ENCODE measurements at places on chromosomes 16 and 17.

- no peak for DNase-seq
Observed at GRCh38 chr16:82088483-82088882, 53.4 kb downstream of the HSD17B2 start.

DNA sequence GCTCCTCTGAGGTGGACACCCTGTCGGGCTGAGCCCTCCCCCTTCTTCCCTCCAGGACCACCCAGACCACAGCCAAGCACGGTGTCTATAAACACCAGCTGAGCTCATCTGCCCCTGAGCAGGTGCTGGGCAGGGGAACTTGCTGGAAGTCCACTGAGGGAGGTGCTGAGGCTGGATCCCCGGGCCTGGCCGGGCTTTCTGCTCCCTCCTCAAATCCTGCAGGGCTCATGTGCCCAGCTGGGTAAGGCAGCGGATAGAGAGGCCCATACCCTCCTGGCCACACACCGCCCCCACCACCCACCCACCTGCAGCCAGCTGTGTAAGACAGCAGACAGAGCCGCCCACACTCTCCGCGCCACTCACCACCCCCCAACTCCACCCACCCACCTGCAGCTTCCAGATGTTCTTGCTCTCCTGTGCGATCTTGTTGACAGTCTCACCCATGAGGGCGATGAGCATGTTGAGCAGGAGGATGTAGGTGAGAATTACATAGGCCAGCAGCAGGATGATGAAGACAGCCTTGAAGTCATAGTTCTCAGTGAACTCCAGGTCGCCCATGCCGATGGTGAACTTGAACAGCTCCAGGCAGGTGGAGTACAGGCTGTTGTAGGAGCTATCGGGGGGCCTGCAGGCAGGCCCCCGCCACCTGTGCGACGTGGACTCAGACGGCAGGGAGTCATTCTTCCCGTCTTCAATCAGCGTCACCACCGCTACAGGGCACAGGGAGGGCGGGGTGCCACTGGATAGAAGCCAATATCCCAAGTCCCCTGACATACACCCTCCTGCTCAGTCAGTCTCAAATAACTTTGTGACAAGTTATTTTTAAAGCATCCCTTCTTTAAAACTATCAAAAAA is 15.9 kb upstream of the TRPV3 start:
- peak; percentile 26 for DNase-seq

DNA sequence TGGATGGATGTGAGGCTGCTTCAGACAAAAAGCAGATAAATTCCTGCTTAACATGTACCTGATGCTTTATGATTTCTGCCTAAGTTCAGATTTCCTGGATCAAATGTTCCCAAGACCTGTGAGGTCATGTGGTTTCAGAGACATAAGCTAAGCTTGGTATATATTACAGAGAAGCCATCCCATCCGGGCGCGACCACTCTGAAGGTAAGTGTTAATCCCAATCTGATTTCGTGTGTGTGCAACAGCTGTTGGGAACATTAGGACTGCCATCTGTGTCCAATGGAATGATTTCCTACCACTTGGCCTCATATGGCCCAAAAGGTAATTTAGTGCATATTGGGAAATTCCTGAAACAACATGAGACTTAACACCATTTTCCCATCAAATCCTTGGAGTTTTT is 199.1 kb downstream of the HS3ST3B1 start:
- DNase-seq, result no peak

DNA sequence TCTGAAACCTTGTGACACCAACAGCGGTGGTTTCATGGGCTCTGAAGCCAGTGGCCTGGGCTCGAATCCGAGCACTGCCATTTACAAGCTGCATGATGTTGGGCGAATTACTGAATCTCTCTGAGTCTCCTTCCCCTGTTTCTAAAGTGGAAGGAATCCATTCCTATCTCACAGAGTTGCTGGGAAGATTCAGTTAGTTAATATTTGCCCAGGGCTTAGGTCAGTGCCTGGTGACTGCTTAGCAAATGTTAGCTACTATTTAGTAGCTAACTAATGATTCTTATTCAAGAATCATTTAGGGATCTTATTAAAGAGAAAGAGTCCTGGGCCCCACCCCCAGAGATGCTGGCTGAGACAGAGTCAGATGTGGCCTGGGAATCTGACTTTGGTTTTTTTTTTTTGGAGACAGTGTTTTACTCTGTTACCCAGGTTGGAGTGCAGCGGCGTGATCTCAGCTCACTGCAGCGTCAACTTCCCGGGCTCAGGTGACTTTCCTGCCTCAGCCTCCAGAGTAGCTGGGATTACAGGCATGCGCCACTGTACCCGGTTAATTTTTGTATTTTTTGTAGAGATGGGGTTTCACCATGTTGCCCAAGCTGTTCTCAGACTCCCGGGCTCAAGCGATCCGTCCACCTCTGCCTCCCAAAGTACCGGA is 33.6 kb upstream of the RAI1 start:
- DNase-seq, result no peak

GRCh38 chr17:17419631-17420030 is 57.2 kb upstream of the MED9 start:
- DNase-seq, result no peak

DNA sequence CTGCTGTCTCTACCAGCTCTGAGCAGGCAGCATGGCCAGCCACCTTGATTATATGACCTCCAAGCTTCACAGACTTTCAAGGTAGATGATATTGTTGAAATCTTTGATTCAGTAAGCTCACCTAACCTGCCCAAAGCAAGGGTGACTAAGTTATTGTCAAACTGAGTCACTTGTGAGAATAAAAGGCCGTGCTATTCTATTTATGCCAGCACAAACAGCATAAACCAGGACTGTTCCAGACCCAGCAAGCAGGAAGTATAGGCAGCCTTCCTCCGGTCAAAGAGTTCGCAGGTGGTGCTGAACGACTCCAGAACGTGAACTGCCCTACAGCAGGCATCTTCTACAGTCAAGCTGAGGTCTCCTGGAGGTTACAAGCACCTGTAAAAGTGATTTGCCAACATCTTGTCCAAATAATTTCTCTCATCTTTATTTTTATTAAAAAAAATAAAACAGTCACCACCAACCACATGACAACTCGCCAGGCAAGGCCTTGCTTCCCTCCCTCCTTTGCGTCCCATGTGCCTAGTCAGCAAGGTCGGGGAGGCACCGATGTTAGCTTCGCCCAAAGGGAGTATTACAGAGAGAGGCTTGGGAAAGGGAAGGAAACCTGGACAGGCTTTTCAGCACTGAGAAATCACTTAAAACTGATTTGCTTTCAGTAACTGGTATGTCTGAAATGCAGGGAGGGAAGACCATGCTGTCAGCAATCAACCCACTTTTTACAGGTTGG is 10.8 kb downstream of the ARL2BP start:
- no peak for DNase-seq

- no peak for DNase-seq
Observed at GRCh38 chr16:3155181-3155580, 20.4 kb downstream of the ZNF213 start.

DNA sequence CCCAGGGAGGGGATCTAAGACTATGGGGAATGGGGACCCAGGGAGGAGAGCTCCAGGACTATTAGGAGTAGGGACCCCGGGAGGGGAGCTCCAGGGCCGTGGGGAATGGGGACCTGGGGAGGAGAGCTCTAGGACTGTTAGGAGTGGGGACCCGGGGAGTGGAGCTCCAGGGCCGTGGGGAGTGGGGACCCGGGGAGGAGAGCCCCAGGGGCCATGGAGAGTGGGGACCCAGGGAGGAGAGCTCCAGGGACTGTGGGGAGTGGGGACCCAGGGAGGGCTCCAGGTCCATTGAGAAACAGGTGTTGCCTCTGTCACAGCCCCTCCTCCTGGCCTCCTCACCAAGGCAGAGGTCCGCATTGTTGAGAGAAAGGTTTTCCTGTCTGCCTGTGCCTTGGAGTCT is 16.0 kb downstream of the MPRIP start:
- no peak for DNase-seq

GRCh38 chr17:33385713-33386112 is 92.6 kb upstream of the ASIC2 start:
- no peak for DNase-seq

GRCh38 chr17:28177351-28177750 is 134.9 kb downstream of the NLK start:
- no peak for DNase-seq

DNA sequence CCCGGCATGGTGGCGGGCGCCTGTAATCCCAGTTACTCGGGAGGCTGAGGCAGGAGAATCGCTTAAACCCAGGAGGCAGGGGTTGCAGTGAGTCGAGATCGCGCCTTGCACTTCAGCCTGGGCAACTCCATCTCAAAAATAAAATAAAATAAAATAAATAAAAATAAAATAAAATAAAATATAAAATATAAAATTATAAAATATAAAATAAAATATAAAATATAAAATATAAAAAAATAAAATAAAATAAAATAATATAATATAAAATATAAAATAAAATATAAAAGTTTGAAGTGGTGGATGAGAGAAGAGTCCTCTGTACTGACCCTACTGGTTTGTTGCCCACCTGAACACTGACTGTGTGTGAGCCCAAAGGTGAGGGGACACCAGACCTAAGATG is 15.2 kb downstream of the CCDC42 start:
- no peak for DNase-seq

DNA sequence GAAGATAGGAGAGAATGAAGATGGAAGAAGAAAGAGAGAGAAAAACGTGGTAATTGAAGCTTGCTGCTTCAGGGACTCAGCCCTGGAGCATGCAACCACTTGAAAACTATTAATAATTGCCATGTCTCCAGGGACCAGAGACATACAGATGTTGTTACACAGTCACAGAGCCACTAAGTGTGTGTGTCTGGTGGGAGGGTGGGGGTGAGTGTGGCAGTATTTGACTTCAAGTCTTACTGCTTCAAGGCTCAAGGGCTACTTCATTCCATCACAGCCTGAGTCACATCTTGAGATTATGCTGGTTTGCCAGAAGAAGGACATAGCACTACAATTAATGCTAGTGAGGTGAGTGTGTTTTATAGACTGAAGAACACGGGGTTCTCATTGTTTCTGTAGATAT is 202.2 kb downstream of the CDH8 start:
- no peak for DNase-seq

DNA sequence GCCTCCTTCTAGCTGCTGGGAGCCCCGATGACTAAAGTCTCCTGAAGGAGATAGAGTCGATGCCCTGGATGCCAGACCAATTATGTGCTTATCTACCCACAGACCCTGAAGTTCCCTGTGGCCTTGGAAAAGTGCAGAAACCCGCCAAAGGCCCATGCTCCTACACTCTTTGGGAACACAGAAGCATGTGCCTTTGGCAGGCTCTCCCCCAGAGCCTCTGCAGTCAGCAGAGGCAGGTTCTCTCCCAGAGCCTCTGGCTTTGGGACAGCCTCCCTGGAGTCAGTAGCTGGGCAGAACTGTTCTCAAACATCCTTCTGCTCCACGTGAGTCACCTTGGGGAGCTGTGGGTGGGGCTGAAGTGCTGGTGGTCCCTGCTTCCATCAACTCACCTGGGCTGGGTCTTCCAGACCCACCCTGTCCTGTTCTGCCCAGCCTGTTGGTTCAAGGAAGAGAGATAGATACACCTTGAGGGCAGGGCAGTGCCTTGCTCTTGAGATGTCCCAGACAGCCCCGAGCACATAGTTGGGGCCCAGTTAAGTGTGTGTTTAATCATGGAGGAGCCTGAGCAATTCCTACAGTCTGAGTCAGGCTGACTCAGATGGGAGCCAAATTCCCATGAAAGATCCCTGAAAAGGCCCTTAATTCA is 3.2 kb upstream of the CDK5RAP3 start:
- DNase-seq, result no peak

DNA sequence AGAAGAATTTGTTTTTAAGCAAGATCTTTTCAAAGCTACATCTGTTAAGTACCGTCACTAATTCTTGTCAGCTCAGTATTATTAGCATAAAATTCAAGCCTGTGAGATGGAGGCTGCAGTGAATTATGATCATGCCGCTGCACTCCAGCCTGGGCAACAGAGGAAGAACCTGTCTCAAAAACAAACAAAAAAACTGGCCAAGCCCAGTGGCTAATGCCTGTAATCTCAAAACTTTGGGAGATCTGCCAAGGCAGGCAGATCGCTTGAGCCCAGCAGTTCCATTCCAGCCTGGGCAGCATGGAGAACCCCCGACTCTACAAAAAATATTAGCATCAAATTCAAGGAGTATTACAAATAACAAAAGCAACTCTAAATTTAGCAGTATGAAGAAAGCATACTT is 88.0 kb downstream of the STXBP4 start:
- no peak for DNase-seq

DNA sequence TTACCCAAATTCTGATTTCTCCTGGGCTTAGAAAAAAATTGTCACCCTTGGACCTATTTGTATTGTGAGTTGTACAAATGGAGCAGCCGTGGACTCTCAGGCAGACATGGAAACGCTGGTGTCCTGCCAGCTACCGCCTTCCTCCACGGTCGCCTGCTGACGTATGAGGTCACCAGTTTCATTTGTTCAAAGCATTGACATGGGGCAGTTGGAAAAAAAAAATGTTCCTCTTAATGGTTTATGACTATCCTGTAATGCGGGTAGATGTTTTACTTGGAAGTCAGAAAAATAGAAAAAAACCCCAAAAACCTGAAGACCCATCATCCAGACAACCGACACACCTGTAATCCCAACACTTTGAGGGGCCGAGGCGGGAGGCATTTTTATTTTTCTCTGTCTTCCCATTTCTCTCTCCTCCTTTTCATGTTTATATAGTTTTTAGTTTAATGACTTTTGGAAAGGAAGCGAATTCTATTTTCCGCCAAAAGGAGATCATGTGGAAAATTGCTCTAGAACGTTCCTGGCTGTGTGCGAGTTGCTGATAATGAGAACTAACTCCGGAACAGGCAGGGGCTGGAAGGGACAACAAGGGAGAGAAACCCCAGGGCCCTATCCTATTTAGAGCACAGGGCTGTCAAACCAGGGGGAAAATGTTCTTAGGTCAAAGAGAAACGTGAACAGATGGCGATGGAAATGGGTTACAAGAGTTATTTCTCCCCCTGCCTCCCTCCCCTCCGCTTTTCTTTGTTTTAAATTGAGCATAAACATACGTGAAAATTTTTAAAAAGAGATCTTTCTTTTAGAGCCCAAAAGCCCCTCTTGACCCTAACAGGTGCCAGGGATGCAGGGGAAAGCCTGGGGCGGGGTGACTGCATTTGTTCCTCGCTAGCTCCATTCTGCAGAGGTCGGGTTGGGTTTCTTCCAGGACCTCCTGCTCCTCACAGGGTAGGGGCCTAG is 13.7 kb downstream of the DNAH17 start:
- DNase-seq, result no peak

DNA sequence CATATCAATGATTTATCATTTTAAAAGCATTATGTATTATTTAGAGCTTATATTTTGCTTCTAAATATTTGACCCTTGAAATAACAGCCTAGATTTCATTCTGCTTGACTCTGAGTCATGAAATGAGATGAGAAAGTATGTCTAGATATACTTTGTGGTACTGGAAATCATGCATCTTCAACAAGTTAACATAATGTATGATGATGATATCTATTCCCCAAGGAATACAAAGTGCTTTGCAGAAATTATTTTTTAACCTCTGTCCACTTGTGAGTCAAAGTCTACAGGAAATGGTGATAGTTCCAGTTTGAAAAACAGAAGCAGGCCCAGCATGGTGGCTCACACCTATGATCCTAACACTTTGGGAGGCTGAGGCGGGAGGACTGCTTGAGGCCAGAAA is 36.1 kb downstream of the GOSR1 start:
- no peak for DNase-seq
